Heart left ventricle (tissue), 16 donors: ENCODE measurements at places on chromosomes 2 and 18. TPM values are rescaled to one million over a fixed set of nuclear protein-coding genes. Genes with fewer than 3 reads are reported as not detected.

LAMA1 gene
- 0.28 TPM for total RNA-seq

CCNT2 gene
- 24.5 TPM for total RNA-seq

SPHKAP gene
- total RNA-seq: 56.1 TPM

PTPRN gene
- total RNA-seq: not detected

C2orf80 gene
- total RNA-seq: not detected

CFAP210 gene
- total RNA-seq: not detected

SLC40A1 gene
- 42.9 TPM for total RNA-seq

MERTK gene
- 4.9 TPM for total RNA-seq

DSG1 gene
- 0.74 TPM for total RNA-seq

SLC19A3 gene
- total RNA-seq: 0.49 TPM

LYG2 gene
- not detected for total RNA-seq

SERPINB13 gene
- not detected for total RNA-seq

PSMA8 gene
- not detected for total RNA-seq
